ENCODE measurements at places on chromosomes 2 and 18. TPM values are rescaled to one million over a fixed set of nuclear protein-coding genes. Genes with fewer than 3 reads are reported as not detected.

TANC1 gene
- 59.7 TPM for total RNA-seq

TCF7L1 gene
- total RNA-seq, result 7.0 TPM

ILKAP gene
- total RNA-seq, result 26.5 TPM

TRIM54 gene
- 285 TPM for total RNA-seq

GAREM1 gene
- total RNA-seq, result 8.6 TPM

SPTBN1 gene
- 484 TPM for total RNA-seq

GFPT1 gene
- 46.2 TPM for total RNA-seq

ZNF892 gene
- total RNA-seq, result 4.0 TPM

ICOS gene
- not detected for total RNA-seq

DNA sequence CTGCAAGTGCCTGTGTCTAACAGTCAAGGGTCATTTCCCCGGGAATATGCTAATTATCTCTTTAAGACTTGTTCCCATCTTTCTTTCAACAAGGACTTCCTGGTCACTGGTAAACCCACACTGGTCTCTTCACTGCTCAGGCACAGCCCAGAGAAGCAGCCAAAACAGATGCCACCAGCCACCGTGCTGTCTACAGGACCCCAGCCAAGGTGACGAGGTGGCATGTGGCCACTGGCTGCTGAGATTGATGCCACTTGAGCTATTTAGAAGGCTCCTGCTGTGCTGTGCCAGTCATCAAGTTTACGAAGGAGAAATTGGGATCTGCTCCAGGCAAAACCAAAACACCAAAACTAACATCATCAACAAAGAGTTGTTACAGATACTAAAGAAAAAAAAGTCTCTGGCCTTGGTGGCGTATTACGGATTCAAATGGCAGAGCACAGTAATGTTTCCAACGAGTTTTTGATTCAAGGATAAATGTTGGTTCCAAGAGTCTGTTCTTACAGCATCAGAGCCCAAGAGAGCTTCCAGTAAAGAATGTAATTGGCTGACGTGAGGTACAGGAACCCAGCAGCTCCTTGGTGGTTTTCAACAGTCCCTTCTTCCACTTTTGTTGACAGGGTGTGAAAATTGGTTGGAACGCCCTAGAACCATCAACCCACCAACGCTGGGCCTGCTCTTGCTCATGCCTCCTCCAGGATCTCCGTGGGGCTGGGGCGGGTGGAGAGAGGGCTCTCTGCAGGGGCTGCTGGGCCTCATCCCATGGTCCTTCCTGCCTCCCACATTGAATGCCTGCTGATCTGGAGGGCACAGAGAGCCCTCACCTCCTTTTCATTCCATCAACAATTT is 63.7 kb upstream of the ZCCHC2 start:
- H3K27me3 ChIP-seq, result no peaks in the 10 kb centered on the region
- peak overlapping the region; percentile 49 for H3K27ac ChIP-seq
- H3K4me1 ChIP-seq, result peaks cover 21% of the 10 kb centered on the region
- DNase-seq, result peak; percentile 60
- H3K36me3 ChIP-seq, result no peaks in the 10 kb centered on the region

DNA sequence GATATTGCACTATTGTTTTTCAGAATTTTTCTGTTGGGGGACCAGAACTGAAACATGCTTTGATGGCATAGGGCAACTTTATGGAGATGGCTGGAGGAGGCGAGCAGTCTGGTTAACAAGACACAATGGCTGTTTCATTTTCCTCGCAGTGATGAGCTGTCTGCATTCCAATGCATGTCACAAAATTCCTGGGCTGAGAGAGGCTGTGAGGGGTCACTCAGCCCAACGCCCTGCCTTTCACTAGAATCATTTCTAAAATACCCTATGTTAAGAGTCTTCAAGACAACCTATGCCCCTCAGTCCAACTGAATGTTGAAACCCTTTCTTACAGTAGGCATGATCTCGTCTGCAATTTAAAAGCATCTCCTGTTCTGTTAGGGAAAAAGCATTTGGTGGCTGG is 1090.0 kb downstream of the BCL11A start:
- no peak overlapping the region for H3K4me3 ChIP-seq
- no peaks in the 10 kb centered on the region for H3K36me3 ChIP-seq
- no peak for DNase-seq
- no peak overlapping the region for H3K27ac ChIP-seq
- no peaks in the 10 kb centered on the region for H3K4me1 ChIP-seq
- no peaks in the 10 kb centered on the region for H3K27me3 ChIP-seq

DNA sequence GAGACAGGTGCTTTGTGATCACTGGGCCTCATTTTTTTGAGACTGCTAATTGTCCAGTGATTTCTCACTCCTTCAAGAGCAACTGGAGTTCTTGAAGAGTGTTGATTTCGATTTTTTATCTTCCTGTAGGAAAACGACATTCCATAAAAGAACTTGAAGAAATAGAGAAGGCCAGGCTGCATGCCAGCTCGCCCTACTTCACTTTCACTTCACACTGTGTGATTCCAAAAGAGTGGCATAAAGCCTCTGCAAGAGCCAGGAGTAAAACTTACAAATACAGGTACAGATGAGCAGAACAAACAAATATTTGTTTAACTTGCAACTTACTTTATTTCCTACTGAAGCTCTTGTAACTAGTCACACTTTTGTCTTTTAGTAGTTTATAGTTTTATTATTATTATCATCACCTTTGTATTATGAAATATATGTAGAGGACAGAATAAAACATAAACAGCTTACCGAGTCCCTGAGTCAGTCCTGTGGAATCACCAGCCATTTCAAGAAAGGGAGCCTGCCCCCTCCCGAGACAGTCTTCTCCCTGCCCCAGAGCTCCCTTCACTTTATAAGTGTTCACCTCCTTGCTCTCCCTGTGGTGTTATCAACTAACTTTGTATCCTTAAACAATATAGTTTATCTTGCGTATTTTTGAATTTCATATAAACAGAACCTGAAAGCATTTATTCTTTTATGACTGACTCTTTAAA is 8.7 kb downstream of the FAM228A start:
- DNase-seq, result no peak
- no peaks in the 10 kb centered on the region for H3K27me3 ChIP-seq
- H3K27ac ChIP-seq, result no peak overlapping the region
- no peaks in the 10 kb centered on the region for H3K4me1 ChIP-seq

GRCh38 chr18:32438173-32438572 is 32.5 kb downstream of the GAREM1 start:
- H3K27me3 ChIP-seq, result no peaks in the 10 kb centered on the region
- DNase-seq, result peak; percentile 72
- H3K36me3 ChIP-seq, result no peaks in the 10 kb centered on the region
- no peak overlapping the region for H3K4me3 ChIP-seq
- H3K27ac ChIP-seq, result peak overlapping the region; percentile 79
- H3K4me1 ChIP-seq, result peaks cover 99% of the 10 kb centered on the region

DNA sequence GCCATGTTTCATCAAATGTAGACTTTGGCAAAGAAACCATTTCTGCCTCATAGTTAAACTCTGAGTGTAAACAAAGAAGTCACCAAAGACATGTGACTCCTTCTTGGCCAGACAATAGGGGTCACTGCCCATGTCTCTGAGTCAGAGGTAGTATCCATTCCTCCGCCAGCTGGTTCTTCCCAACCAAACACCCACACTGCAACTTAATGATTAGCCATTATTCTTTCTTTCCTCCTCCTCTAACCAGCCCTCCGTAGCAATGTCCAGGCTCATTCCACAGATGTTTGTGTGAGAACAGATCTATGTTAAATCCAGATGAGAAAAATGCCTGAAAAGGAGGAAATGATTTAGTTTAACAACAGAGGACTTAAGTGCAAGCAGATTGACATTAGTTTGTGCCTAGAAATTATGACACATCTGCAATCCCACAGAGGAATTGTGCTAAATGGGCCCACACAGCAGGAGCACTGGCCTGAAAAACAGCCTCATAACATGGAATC is 127.9 kb upstream of the SH3BP4 start:
- H3K27me3 ChIP-seq, result no peaks in the 10 kb centered on the region
- peak overlapping the region; percentile 55 for H3K27ac ChIP-seq
- no peak for DNase-seq
- no peak overlapping the region for H3K4me3 ChIP-seq
- no peaks in the 10 kb centered on the region for H3K36me3 ChIP-seq

GRCh38 chr2:3288470-3289170 is 89.0 kb downstream of the EIPR1 start:
- H3K27me3 ChIP-seq, result no peaks in the 10 kb centered on the region
- no peaks in the 10 kb centered on the region for H3K4me1 ChIP-seq
- H3K27ac ChIP-seq, result no peak overlapping the region
- H3K4me3 ChIP-seq, result no peak overlapping the region
- no peaks in the 10 kb centered on the region for H3K36me3 ChIP-seq
- no peak for DNase-seq

DNA sequence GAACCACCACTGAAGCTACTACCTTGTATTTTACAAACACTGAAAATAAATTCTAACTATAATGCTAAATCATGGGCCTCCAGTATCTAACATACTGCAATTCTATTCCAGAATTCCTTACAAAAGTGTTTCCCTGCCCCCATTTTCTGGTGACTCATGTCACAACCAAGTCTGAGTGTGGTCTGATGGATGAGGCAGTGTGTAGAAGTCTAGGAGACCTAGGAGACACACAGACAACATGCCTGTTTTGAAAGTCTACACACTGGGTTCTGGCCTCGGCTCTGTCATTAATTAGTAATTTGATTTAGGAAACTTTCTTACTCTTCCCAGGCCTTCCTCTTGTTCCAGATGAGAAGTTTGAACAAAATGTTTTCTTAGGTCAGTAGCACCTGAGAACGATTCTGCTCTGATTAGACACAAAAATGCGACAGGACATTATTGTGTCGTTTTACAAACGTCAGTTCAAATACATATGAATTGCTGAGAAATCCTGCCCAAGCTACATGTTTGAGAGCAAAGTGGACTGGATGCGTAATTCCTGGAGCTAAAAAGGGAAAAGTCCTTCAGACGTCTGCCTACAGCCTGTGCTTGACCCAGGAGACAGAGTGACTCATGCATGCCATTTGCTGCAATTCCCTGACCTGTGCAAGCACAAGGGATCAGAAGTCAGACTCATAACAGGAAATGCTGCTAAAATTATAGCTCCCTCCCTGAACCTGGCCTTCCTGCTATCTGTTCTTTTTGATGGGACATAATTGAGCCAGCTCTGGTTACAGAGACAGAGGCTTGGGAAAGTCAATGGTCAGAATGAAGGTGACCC is 494.4 kb downstream of the SOX11 start:
- no peaks in the 10 kb centered on the region for H3K36me3 ChIP-seq
- peaks cover 14% of the 10 kb centered on the region for H3K4me1 ChIP-seq
- H3K27me3 ChIP-seq, result no peaks in the 10 kb centered on the region
- peak; percentile 17 for DNase-seq
- no peak overlapping the region for H3K4me3 ChIP-seq
- peak overlapping the region; percentile 63 for H3K27ac ChIP-seq

DNA sequence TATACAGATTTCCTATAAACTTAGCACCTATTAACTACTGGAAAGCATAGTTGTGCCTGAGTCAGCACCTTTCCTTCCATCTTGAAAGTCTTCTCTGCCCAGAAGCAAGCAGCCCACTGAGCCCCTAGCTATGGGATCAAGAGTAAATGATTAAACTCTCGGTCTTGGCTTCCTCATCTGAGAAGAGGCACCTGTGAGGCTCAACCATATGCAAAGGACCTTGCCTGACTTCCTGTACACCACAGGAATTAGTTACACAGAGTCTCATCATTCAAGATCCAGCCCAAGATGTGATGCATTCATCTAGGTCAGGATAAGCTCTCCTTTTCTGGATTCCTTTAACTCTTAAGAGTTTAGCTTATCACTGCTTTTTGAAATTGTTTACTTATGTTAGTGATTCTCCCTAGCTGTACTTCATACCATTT is 96.0 kb downstream of the CDH2 start:
- DNase-seq, result no peak
- H3K4me1 ChIP-seq, result peaks cover 75% of the 10 kb centered on the region
- H3K36me3 ChIP-seq, result no peaks in the 10 kb centered on the region
- no peak overlapping the region for H3K4me3 ChIP-seq
- no peaks in the 10 kb centered on the region for H3K27me3 ChIP-seq

DNA sequence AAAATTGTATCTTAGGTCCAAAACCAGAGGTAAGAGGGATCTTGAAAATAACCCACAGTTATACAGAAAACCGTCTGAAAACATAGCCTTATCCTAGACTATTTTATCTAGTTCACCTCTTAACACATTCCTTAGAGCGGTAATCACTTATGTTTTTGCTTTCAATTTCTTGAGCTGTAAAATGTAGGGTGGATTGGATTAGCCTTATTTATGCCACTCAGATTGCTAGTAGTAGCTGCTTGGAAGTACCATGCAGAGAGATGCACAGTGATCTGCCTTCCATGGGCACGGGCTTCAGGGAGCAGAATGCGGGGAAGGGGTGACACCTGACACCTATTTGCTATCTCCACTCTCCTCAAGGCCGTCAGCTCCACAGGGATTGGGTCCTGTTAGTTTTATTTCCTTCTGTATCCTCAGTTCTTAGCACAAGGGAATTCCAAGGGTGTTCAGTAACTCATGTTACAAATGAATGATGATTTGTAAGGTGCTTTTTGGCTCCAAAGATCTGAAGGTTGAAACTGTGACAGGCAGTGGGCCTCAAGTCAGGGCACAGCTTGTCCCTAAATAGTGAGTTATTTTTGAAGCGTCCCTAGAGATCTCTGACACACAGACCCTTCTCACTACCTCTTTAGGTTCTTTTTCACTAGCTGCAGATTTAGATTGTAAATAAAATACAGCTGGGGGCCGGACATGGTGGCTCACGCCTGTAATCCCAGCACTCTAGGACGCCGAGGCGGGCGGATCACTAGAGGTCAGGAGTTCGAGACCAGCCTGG is 64.0 kb upstream of the PMAIP1 start:
- no peak overlapping the region for H3K4me3 ChIP-seq
- no peak for DNase-seq
- H3K27me3 ChIP-seq, result peaks cover 35% of the 10 kb centered on the region
- H3K36me3 ChIP-seq, result no peaks in the 10 kb centered on the region
- no peaks in the 10 kb centered on the region for H3K4me1 ChIP-seq

DNA sequence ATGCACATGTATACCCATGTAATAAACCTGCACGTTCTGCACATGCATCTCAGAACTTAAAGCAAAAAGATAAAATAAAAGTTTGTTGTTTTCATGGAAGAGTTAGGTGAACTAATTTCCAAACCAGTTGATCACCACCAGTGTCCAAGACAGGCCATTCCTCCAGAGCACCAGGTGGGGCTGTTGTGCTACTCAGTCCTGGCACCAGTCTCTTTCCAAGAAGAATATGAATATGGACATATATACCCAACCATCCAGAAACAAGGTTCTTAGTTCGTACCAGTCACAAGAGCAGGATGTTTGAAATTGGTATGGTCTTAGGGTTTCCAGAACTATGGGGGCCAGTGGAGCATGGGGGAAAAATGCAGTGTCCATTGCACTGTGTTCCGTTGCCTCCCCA is 17.2 kb upstream of the TNP1 start:
- DNase-seq, result no peak
- no peak overlapping the region for H3K4me3 ChIP-seq
- no peaks in the 10 kb centered on the region for H3K4me1 ChIP-seq
- H3K36me3 ChIP-seq, result no peaks in the 10 kb centered on the region

- no peak overlapping the region for H3K27ac ChIP-seq
- H3K4me3 ChIP-seq, result no peak overlapping the region
- H3K27me3 ChIP-seq, result no peaks in the 10 kb centered on the region
- no peaks in the 10 kb centered on the region for H3K36me3 ChIP-seq
- peaks cover 16% of the 10 kb centered on the region for H3K4me1 ChIP-seq
- no peak for DNase-seq
Measured at GRCh38 chr2:41954304-41955291, 93.2 kb upstream of the PKDCC start.

Measured in left ventricle myocardium inferior (tissue), 1 donor.